D721Med (cell line): ENCODE measurements at places on chromosomes 5 and 9.

DNA sequence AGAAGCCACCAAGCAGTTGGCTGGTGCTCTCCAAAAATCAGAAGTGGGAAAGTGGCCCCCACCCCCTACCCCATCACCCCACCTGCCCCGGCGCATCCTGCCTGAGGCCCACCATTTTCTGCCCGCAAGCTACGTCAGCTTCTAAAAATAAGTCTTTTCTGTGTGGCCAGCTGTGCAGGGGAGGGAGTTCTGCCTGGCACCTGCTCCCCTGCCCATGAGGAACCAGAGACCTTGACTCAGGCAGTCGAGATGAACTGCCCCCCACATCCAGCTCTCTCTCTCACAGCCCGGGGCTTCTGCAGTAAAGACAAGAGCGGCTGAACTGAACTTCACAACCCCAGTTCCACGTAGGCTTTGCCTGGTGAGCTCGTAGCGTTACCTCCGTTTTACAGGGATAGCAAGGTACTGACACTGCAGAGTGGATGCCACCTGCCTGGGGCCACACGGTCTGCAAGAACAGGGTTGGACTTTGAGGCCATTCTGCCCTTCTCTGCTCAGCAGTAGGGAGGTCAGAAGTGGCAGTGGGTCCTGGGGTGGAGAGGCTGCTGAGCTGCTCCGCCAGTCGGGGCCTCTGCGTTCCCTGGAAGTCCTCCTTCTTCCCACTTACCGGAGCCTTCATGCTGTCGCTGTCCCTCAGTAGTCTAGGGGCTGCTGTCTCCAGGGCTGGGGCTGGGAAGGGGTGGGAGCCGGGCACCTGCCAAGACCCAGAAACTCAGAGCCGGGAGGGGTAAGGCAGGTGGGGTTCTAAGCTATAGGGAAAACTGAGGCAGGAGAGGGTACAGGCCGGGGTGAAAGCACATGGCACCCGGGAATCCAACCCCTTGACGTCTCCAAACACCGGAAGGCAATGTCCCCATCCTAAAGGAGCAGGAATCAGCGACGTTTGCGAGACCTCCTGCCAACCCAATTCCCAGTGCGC lies 781 bp downstream of the ST6GALNAC4 start:
- DNase-seq: no peak

GRCh38 chr5:156934450-156935211 lies 28.4 kb downstream of the TIMD4 start:
- DNase-seq: no peak

- DNase-seq: no peak
Measured at GRCh38 chr9:94918038-94918753, 191.7 kb downstream of the AOPEP start.

- DNase-seq: no peak
Measured at GRCh38 chr5:132294728-132295504, 722 bp downstream of the SLC22A4 start.

GRCh38 chr5:116445311-116445710 lies 129.3 kb downstream of the SEMA6A start:
- no peak for DNase-seq

GRCh38 chr9:69785757-69786156 lies 25.9 kb upstream of the PTAR1 start:
- DNase-seq: no peak

DNA sequence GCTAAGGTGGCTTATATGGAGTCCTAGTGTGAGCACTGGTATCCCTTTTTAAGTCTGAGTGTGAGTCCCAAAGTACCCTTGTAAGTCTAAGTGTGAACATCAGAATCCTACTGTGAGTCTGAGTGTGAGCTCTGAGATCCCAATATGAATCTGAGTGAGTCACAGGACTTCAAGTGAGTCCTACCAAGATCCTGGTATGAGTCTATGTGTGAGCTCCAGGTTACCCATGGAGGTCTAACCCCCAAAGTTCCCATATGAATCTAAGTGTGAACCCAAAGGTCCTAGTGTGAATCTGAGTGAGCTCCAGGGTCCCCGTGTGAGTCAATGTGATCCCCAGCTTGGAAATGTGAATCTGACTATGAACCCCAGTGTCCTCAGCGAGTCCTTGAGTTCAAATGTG lies 2.3 kb downstream of the CNTFR start:
- DNase-seq: no peak

DNA sequence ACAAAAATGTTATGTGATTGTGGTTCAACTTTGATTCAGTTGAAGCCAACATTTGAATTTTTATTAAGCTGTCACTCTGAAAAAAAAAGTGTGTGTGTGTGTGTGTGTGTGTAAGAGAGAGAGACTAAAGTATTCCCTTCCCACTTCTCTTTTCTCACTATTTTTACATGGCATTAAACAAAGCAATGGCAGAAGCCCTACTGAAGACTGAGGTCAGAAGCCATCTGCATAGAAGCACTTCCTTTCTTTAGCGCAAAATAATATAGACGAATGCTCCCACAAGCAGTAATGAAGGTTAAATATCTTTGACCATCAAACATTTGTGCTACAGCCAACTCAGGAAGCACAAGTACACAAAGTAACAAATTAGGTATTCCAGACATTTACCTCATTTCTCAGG lies 540.5 kb downstream of the KCTD16 start:
- no peak for DNase-seq

DNA sequence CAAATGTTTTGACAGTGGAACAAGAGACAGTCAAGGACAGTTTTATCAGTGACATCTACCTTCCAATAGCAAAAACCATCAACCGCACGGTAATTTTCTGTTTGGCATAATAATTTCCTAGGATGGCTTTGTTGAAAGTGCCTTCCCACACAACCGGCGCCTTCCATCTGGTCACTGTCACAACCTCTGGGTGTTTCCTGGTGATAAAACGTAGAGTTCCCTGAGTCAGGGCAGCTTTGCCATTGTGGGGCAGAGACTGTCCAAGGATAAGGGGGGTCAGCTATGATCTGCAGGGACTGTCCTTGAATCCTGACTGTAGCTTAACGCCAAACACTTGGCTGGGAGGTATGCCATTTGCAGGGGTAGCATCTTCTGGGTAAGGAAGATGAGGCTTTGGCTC lies 47.6 kb downstream of the GGTA1 start:
- DNase-seq: no peak

DNA sequence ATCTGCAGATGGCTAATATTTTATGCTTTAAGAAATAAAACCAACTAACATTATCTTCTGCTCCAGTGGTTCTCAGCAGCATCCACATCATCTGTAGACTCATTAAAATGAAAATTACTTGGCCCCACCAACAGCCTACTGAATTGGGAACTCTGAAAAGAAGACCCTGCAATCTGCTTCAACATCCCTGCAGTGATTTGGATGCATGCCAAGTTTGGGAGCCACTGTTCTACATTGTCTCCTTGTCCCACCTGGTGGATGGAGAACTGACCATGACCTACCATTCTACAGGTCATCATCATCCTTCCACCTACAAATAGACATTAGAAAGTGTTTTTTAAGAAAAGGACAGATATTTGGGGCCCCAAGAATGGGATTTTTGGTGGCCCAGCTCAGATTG lies 71.1 kb downstream of the ACER2 start:
- no peak for DNase-seq

- no peak for DNase-seq
Measured at GRCh38 chr5:2164586-2164985, 281.9 kb upstream of the IRX4 start.

DNA sequence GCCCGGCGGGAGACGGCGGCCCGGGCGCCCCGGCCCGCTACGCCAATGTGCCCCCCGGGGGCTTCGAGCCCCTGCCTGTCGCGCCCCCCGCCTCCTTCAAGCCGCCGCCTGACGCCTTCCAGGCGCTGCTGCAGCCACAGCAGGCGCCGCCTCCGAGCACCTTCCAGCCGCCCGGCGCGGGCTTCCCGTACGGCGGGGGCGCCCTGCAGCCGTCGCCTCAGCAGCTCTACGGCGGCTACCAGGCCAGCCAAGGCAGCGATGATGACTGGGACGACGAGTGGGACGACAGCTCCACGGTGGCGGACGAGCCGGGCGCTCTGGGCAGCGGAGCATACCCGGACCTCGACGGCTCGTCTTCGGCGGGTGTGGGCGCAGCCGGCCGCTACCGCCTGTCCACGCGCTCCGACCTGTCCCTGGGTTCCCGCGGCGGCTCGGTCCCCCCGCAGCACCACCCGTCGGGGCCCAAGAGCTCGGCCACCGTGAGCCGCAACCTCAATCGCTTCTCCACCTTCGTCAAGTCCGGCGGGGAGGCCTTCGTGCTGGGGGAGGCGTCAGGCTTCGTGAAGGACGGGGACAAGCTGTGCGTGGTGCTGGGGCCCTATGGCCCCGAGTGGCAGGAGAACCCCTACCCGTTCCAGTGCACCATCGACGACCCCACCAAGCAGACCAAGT lies 723 bp downstream of the SNX18 start:
- DNase-seq: no peak

DNA sequence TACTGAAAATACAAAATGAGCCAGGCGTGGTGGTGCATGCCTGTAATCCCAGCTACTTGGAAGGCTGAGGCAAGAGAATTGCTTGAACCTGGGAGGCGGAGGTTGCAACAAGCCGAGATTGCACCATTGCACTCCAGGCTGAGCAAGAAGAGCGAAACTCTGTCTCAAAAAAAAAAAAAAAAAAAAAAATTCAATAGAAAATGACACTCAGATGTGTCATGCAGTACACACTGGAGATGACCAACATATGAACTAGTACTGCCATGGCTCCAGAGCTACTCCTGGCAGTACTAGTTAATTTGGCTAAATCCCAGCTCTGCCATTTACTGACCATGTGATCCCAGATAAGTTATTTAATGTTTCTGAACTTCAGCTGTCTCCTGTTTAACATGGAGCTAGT lies 7.3 kb downstream of the ATOX1 start:
- DNase-seq: no peak

- DNase-seq: no peak
Measured at GRCh38 chr5:150052956-150053712, 33.2 kb downstream of the CSF1R start.

GRCh38 chr5:61635271-61635670 lies 303.2 kb downstream of the ZSWIM6 start:
- no peak for DNase-seq

- DNase-seq: no peak
Measured at GRCh38 chr5:171771856-171772255, 13.8 kb upstream of the SMIM23 start.

DNA sequence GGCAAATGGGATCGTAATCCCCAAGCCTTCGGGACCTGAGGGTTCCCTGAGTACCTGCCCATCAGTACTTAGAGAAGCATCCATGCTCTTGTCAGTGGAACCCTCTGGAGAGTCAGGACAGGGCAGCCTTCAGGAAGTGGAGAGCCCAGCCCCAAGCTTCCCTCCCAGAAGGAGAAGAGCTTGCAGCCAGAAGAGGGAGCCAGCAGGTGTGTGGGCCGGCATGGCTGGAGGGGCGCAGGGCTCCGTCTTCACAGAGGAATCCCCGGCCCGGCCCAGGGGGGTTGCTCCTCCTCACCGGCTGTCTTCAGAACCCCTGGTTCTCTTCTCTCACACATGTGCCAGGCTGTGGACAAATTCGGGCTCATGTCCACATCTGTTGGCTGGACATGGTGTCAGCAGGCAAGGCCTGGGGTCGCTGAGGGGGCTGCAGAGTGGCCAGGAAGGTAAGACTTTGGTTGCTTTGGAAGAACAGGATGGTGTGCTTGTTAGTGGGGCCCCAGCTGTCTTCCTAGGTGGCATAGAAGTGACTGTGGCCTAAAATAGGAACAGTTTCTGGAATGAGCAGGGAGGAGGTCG lies 58.9 kb upstream of the RXRA start:
- DNase-seq: no peak

- DNase-seq: no peak
Measured at GRCh38 chr9:100196215-100196614, 97.2 kb downstream of the INVS start.
